A673 (cell line): ENCODE measurements at places on chromosomes 4 and X. TPM values are rescaled to one million over a fixed set of nuclear protein-coding genes. Genes with fewer than 3 reads are reported as not detected.

Gene KCND1
- 3.6 and 4.3 TPM in 2 replicates for total RNA-seq

Gene HDAC6
- total RNA-seq: 49.4 and 82.5 TPM in 2 replicates

Gene SSX3
- 0.81 and 1.2 TPM in 2 replicates for total RNA-seq

Gene CRMP1
- 77.5 and 83.4 TPM in 2 replicates for total RNA-seq

Gene USP51
- total RNA-seq: 0.96 and 1.4 TPM in 2 replicates

Gene PPARGC1A
- total RNA-seq: not detected in 2 replicates

Gene ATP10D
- 15.8 and 16.1 TPM in 2 replicates for total RNA-seq

Gene FAM200B
- total RNA-seq: 27.4 and 29.0 TPM in 2 replicates

Gene TKTL2
- total RNA-seq: not detected in 2 replicates

Gene TNIP3
- total RNA-seq: 0.44 and 0.58 TPM in 2 replicates

Gene FHIP1A
- total RNA-seq: 0.13 and 0.31 TPM in 2 replicates

Gene WAS
- 0.90 and 1.1 TPM in 2 replicates for total RNA-seq

Gene SPIN2A
- 3.4 and 3.7 TPM in 2 replicates for total RNA-seq

Gene DGKK
- total RNA-seq: 9.6 and 10.8 TPM in 2 replicates

Gene GPR119
- total RNA-seq: not detected in 2 replicates

Gene CLNK
- total RNA-seq: not detected in 2 replicates

Gene MAGED4
- total RNA-seq: 57.1 and 59.5 TPM in 2 replicates

Gene IL3RA
- 0.49 and 0.52 TPM in 2 replicates for total RNA-seq
